ENCODE measurements at places on chromosomes 5 and 9. TPM values are rescaled to one million over a fixed set of nuclear protein-coding genes. Genes with fewer than 3 reads are reported as not detected.

SIT1 gene
- total RNA-seq = 0.82 TPM

ZNG1F gene
- 11.6 TPM for total RNA-seq

MSX2 gene
- total RNA-seq = 0.66 TPM

CCDC69 gene
- total RNA-seq = 307 TPM

CLIC3 gene
- total RNA-seq = not detected

PCDHGB3 gene
- total RNA-seq = 4.4 TPM

INSYN2B gene
- total RNA-seq = 0.34 TPM

DMAC1 gene
- total RNA-seq = 18.5 TPM

ADAMTS16 gene
- 0.94 TPM for total RNA-seq

GABRA1 gene
- not detected for total RNA-seq

S100Z gene
- total RNA-seq = 2.5 TPM

MAMDC4 gene
- 1.1 TPM for total RNA-seq

PCDHGA3 gene
- 1.9 TPM for total RNA-seq

CCL27 gene
- not detected for total RNA-seq

PITX1 gene
- 3.5 TPM for total RNA-seq

SH3GL2 gene
- 0.17 TPM for total RNA-seq

GRXCR2 gene
- not detected for total RNA-seq
